HL-60 (cell line): ENCODE measurements at places on chromosomes 7 and 10.

GRCh38 chr10:78441694-78442093 is 408.0 kb downstream of the RPS24 start:
- DNase-seq, result no peak

DNA sequence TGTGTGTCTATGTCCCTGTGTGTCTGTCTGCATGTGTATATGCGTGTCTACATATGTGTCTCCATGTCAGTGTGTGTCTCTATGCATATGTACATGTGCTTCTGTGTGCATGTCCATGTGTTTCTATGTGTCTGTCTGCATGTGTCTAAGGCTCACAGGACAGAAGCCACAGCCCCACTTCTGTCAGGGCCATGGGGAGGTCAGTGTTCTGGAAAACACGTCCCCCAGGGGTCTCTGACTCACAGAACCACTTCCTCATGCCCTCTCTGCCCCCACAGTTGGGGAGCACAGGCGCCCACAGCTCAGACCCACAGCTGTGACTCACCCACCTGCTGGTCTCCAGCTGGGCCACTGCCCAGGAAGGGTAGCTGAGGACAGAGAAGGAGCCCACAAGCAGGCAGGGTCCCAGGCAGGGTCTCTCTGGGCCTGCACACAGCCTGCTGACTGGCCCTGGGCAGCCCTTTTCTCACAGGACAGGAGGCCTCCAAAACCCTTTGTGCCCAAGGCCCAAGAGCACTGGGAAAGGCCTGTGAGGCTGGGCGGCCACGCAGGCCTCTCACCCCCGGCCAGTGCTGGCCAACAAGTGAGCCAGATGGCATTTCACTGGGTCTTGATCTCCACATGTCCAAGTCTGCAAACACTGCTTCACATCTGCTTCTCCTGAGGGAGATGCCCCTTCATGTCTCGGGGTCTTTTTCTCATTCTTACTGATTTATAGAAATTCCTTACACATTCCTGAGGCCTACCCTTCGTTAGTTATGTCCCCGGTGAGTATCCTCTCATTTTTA is 102.9 kb upstream of the FAM20C start:
- DNase-seq, result peak; percentile 7

- DNase-seq, result no peak
These were observed 28.7 kb downstream of the DGKI start for GRCh38 chr7:137818036-137818435.

DNA sequence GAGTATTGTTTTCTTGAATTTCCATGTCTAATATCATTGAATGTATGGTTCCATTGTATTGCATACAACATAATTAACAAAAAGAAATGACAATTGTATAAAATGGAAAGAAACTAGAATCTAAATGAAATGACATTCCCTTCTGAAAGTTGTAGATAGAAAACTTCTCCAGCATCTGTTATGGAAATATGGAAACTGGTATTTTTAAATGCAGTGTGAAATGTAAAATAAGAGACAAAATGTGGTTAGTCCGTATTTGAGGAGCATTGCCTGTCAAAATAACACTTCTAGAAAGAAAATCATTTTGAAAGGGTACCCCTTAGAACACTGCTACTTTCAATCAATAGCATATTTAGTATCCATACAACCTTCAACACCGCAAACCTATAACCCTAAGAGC is 286.3 kb upstream of the CELF2 start:
- no peak for DNase-seq

DNA sequence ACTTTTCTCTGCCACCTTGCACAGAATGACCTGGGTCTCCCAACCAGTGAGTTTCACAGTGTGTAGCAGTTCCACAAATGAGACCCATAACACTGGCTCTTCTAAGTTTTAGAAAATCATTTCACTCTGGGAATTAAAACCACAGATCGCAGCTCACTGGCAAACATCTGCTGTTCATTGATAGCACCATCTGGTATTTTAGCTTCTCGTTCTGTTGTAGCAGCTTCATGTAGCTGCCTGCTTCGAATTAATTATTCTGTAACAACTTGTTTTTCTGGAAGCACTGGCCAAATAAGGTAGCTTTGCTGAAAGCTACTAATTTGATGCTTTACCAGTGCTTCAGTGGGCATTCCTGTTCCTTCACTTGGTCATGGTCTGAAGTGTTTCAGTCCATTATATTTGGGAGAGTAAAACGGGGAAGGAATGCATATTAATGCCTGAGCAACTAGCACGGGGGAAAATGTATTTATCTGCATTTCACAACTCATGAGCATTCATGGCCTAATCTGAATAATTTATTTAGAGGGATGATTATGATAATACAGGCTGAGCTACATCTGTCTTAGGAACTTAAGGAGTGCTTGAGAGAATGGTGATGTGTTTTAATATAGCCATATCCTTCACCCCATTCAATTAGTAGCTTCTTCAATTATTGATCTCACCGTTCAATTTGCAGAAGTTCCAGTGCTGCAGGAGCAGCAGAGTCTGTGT is 447.4 kb downstream of the XPNPEP1 start:
- DNase-seq, result no peak

DNA sequence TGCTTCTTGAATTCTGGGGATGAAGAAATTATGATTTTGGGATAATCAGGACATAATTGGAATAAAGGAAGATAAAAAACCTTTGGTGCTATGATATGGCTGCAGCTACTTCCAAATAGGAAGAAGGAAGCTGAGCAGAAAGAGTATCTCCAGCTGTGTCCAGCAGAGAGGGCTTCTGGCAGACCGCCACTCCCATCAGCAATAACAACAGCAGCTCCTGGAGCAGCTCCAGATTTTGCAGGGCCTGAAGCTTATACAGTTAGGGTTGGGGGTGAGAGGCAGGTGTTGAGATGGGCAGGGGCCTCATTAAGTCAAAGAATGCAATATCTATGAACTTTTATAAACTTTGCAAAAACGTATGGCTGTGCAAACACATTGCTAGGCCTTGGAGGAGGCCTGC is 62.3 kb downstream of the C10orf120 start:
- DNase-seq, result no peak

DNA sequence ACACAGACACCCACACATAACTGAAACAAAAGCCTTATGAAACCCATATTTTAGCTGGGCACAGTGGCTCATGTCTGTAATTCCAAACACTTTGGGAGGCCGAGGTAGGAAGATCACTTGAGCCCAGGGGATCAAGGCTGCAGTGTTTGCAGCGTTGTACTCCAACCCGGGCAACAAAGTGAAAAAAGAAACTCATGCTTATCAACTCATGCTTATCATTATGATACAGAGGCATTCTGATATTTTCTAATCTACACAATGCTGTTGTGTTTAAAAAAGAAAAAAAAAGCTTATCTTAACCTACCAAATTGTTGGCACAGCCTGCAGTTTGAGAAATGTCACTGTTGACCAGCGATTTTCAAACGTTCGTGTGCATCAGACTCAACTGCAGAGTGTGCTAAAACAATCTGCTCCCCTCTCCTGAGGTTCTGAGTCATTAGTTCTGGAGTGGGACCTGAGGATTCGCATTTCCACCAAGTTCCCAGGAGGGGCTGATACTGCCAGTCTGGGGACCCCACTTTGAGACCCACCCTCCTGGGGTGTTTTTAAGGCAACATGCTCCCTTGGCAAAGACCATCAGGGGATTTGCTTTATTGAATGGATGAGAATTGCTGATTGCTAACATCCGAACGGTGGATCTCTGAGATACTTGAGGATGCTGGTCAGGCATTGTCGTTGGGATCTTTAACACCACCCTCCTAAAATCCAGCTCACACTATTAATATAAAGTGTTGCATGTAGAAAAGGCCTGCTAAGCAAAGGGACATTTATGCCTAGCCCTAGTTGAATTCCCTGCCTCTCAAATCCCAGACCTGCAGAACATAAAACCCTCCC is 16.2 kb downstream of the CHST3 start:
- no peak for DNase-seq

DNA sequence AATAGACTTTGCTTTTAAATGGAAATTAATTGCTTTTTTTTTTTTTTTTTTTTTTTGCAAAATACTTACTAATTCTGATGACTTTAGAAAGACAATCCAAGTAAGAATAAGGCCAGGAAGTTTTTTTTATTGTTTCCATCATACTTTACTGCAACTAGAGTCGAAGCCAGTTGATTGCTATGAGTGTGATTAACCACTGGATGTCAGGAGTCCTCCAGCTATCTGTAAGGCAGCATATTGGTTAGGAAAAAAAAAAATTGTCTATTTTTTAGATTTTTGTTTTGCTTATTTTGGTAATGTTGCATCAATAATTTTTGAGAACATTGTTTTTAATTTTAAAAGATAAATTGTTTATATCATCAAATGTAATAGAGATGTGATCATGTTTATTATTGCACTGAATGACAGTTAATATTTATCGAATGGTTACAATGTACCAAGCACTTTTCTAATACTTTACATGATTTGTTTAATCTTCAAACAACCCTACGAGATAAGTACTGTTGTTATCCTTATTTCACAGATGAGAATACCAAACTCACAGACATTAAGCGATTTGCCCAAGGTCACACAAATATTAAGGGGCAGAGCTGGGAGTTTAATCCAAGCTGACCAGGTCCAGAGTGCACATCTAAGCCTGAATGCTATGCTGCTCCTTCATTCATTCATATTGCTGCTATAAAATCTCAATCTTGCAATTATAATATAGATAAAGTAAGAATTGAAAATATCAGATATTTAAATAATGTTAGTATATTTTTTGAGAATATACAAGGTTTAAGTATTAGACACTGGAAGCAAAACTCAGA is 19.9 kb upstream of the LMOD2 start:
- no peak for DNase-seq

GRCh38 chr7:148303295-148304082 is 287.1 kb upstream of the C7orf33 start:
- no peak for DNase-seq

DNA sequence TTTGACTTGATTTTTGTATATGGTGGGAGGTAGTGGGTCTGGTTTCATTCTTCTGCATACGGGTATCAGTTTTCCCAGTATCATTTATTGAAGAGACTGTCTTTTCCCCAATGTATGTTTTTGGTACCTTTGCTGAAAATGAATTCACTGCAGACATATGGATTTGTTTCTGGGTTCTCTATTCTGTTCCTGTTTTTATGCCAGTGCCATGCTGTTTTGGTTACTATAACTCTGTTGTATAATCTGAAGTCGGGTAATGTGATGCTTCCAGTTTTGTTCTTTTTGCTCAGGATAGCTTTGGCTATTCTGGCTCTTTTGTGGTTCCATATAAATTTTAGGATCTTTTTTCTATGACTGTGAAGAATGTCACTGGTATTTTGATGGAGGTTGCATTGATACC is 836 bp downstream of the ECD start:
- no peak for DNase-seq

DNA sequence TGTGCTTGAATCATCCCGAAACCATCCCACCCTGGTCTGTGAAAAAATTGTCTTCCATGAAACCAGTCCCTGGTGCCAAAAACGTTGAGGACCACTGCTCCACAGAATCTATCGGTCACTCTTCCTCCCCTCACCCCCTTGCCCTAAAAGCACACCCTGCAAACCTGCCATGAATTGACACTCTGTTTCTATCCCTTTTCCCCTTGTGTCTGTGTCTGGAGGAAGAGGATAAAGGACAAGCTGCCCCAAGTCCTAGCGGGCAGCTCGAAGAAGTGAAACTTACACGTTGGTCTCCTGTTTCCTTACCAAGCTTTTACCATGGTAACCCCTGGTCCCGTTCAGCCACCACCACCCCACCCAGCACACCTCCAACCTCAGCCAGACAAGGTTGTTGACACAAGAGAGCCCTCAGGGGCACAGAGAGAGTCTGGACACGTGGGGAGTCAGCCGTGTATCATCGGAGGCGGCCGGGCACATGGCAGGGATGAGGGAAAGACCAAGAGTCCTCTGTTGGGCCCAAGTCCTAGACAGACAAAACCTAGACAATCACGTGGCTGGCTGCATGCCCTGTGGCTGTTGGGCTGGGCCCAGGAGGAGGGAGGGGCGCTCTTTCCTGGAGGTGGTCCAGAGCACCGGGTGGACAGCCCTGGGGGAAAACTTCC is 784 bp upstream of the SERPINE1 start:
- peak; percentile 42 for DNase-seq

- DNase-seq, result no peak
These were observed 51.7 kb upstream of the SORCS3 start for GRCh38 chr10:104589431-104589830.

DNA sequence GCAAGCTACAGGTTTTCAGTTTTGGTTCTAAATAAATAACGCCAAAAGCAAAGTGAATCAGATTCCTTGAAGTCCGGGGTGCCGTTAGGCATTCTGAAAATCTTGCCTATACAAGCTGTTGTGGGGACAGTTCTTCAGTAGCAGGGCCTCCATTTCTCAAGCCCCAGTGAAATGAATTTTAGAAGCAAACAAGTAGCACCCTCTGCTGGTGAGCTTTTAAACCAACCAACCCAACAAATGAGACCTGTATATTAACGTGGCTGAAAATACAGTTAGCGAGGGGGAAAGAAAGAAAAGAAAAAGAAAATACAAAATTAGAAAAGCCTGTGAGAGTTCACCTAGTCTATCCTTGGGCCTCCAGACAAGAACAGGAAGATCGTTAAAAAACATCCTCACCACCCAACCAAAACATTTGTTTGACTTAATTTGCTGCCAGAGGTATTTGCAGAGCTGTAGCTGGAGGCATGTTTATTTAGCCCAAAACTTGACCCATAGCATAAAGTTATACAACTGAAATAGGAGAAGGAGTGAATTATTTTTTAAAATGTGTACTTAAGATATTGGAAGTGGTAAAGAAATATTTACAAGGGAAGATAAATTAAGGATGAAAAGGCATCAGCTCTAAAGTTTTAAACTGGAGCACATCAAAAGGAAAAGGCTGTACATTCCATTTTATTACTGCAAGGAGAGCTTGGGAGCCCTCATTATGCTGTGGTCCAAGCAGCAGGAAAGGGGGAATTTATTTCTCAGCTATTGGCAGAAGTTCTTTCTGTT is 98.9 kb downstream of the DYNC1I1 start:
- no peak for DNase-seq

- DNase-seq, result peak; percentile 82
These were observed 391.7 kb downstream of the KCNMA1 start for GRCh38 chr10:77245953-77246352.

DNA sequence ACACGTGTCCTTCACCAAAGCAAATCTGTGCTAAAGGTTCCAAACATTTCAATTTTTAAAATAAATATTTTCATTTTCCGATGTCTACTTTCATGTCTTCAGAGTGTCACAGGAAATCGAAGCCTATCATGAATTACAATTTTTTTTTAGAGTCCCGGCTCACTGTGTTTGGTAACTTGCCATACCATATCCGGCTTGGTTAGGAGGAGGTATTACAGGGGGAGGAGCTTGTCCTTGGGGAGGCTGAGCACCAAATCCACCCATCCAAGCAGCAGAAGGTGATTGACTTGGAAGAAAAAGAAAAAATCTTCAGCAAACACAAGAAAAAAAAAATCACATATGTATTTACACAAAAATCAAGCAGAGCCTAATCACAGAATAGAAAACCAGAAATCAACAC is 21.3 kb downstream of the TIAL1 start:
- DNase-seq, result no peak

- no peak for DNase-seq
These were observed 122.7 kb downstream of the ARID5B start for GRCh38 chr10:62024026-62024701.

- DNase-seq, result no peak
These were observed 175.1 kb downstream of the COBL start for GRCh38 chr7:51141451-51142003.

GRCh38 chr10:132808383-132809231 is 22.7 kb upstream of the NKX6-2 start:
- no peak for DNase-seq
